Anterior cingulate cortex (tissue), 58 donors: ENCODE measurements at places on chromosomes 11 and 22.

GRCh38 chr22:48523761-48524160 is 1303.9 kb downstream of the BRD1 start:
- no peak for DNase-seq

DNA sequence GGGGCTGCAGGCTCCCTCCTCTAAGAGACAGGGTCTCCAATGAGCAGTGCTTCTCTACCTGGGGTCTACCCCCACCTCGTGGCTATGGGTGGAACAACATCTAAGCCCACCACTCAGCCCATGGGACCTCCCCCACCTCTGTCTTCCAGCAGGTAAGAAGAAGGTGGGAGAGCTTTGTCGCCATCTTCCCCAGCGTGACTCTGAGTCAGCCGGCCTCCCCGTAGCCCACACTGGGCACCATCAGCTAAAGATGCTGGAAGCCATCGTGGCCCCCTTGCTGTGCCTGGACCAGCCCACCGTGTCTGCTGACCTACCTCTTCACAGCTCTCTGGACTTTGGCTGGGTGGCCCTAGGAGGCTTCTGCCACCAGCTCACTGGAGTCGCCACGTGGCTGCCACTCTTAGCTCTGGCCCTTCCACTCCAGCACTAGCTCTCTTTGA is 944 bp downstream of the C11orf86 start:
- no peak for DNase-seq

DNA sequence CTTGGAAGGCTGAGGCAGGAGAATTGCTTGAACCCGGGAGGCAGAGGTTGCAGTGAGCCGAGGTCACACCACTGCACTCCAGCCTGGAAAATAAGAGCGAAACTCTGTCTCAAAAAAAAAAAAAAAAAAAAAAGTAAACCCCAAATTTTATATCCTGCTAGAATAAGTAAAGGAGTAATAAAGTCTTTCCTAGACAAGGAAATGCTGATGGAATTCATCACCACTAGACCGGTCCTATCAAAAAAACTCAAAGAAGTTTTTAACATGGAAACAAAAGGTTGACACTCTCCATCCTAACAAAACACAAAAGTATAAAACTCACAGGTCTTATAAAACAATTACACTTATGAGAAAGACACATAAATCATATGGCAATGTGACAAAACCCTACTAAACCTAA is 213.9 kb downstream of the SBF2 start:
- no peak for DNase-seq

- no peak for DNase-seq
Observed at GRCh38 chr22:43739851-43740379, 72.2 kb downstream of the EFCAB6 start.

DNA sequence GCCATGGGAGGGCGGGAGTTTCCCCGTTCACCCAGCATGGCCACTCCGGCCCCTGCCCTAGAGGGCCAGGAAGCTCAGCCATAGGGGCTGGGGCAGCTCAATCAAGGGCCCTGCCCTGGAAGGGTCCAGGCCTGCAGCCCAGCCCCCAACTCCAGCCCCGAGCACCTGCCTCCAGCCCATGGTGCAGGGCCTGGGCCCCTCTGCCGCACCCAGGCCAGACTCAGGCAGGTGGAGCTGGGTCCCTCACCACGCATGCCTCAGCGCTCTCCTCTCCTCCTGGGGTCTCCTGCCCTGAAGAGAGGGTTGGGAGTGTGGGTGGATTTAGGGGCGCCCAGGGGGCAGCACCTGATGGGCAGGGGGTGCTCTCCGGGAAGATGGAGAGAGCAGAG is 13.1 kb downstream of the MLC1 start:
- no peak for DNase-seq

DNA sequence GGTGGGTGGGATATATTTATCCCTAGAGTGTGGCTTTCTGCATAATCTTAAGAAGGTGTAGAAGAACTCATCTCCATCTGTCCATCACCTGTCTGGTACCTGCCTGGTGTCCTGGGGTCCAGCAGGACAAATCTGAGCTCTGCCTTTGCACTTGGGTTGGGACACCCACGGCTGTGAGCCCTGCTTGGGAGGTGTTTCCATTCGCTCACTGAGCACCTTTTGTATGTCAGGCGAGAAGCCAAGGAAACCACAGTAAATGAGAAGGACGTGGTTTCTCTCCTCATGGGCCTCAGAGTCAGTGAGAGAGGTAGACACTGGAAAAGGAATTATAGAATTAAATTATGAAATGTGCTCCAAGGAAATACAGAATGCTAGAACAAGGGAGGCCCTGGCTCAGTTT is 555.9 kb downstream of the MIAT start:
- no peak for DNase-seq

GRCh38 chr11:31050061-31050765 is 319.3 kb downstream of the DCDC1 start:
- no peak for DNase-seq

DNA sequence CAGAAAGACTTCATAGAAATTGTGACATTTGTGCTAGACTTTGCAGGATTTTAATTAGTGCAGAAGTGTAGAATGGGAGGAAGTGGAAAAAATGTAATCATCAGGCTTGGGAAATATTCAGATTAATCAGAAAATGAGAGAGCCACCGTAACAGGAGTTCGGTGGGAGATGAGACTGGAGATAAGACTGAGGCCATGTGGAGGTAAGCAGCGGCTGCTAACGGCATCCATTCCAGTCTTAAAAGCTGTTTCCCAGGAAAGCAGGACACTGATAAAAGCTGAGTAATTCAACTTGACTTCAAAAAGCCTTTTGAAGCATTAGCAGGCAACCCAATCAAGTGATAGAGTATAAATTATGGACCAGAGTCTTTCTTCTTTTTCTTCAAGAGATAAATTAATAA is 369.9 kb downstream of the LUZP2 start:
- no peak for DNase-seq

GRCh38 chr22:43474161-43475101 is 62.6 kb downstream of the MPPED1 start:
- DNase-seq = no peak

- no peak for DNase-seq
Observed at GRCh38 chr22:18069041-18069440, 8.7 kb upstream of the PEX26 start.

DNA sequence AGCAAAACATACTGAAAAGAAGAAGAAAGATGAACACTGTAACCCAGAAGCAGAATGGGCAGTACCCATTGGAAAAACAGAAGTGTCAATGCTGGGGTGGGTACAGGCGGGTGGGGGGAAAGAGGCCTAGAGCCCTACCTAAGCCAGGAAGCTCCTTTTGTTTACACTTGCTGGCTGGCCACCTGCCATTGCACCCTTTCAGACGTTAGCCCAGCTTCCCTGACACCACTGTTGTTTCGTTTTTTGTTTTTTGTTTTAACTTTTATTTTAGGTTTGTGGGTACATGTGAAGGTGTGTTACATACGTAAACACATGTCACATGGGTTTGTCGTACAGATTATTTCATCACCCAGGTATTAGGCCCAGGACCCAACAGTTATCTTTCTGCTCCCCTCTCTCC is 55.4 kb downstream of the PLEKHA7 start:
- DNase-seq = no peak

GRCh38 chr11:128279866-128280265 is 307.5 kb downstream of the ETS1 start:
- DNase-seq = no peak

GRCh38 chr22:28774378-28774777 is 1.9 kb downstream of the CCDC117 start:
- DNase-seq = no peak

- DNase-seq = no peak
Observed at GRCh38 chr11:2779499-2779980, 79.7 kb upstream of the KCNQ1OT1 start.

- DNase-seq = no peak
Observed at GRCh38 chr22:50739279-50739691, 1.3 kb downstream of the ACR start.

GRCh38 chr11:6544921-6545850 is 48.1 kb downstream of the DNHD1 start:
- DNase-seq = no peak

DNA sequence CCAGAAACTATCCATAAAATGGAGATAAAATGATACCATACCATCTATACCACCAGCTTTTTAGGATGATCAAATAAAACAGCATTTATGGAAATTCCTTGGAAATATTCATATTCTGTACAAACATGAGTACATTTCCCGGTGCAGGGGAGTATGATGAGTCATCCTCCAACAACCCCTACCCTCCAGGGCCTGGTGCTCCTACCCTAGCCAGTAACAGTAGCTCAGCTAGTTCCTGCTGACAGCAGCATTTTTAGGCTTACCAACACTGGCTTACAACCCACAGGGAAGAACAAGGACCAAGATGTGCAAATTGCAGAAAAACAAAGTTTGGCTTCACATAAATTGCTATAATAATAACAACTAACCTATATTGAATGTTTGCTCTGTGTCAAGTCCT is 406.2 kb upstream of the CADM1 start:
- no peak for DNase-seq

DNA sequence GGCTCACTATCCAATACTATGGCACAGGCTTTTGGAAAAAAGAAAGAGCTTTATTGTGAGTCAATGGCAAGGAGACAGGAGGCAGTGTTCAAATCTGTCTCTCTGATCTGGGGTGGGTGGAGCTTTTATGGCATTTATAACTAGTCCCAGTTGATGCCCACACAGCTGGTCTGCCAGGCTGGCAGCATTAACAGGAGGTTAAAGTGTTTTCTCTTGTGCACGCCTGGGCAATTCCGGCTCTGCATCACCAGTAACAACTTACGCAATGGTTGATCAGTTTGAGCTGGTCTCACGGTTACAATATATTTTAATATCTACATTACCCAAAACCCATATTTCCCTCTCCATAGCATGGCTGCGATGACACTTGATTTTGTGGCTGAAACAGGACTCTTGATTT is 15.1 kb upstream of the SMIM38 start:
- DNase-seq = no peak

DNA sequence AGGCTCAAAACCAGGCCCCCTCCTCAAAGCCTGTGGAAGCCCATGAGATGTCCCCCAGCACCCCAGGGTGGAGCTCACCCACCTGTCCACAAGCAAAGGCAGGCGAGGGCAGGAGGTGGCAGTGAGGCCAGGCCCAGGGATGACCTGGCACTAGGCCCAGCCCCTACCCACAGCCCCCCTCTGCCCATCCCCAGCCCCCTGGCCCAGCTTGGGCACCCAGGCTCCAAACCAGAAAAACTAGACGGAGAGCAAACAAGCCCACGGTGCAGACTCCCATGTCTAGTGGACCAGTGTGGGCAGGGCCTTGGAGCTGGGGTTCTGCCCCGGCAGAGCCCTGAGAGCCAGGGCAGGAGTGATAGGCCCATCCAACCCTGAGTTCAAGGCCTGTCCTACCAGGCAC is 16.9 kb upstream of the TBX1 start:
- no peak for DNase-seq

DNA sequence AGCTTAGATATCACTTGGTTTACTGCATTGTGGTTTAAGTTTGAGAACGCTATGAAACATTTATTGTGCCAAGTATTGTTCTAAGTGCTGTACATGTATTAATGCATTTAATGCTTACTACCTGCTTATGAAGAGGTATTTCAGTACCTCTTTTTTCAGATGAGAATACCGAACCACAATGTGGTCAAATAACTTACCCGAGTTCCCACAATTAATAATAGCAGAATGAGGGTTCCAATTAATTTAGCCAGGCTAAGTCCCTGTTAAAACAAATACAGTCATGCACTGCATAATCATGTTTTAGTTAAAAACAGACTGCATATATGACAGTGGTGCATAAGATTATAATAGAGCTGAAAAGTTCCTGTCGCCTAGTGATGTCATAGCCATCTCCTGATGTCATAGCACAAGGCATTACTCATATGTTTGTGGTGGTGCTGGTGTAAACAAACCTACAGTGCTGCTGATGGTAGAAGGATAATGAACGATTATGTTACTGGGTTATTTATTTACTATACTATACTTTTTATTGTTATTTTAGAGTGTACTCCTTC is 4.3 kb downstream of the ZC3H12C start:
- no peak for DNase-seq

DNA sequence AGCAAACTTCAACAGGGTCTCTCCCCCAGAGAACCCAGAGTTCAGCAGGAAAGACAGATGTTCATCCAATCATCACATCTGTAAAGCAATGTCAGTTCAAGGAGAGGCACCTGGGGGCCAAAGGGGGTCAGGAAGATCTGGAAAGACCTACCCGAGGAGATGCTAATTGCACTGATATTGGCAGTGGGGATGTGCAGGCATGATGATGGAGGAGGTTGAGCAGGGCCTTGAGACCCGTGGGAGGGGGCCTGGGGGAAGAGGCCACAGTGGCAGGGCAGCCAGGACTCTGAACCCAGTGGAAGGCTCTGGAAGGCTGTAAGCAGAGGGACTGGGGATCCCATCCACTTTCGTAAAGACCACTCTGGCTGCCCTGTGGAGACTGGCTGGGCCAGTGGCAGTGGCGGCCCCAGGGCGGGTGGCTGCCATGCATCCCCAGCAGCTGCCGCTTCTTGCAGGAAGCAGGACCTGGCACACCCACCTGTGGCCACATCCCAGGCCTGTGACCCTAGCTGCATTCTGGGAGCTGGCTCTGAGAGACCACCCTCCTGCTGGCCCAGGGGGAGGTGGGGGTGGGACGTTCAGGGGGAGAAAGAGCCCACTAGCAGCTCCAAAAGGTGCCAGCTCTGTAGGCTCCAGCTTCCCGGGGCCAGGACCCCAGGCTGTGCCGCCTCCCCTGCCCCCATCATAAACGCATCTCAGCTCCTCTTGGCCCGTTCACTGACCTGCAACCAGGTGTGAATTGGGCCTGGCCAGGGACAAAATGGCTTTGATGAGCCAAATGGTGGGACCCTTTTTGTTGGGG is 59.9 kb upstream of the FGF3 start:
- DNase-seq = no peak

DNA sequence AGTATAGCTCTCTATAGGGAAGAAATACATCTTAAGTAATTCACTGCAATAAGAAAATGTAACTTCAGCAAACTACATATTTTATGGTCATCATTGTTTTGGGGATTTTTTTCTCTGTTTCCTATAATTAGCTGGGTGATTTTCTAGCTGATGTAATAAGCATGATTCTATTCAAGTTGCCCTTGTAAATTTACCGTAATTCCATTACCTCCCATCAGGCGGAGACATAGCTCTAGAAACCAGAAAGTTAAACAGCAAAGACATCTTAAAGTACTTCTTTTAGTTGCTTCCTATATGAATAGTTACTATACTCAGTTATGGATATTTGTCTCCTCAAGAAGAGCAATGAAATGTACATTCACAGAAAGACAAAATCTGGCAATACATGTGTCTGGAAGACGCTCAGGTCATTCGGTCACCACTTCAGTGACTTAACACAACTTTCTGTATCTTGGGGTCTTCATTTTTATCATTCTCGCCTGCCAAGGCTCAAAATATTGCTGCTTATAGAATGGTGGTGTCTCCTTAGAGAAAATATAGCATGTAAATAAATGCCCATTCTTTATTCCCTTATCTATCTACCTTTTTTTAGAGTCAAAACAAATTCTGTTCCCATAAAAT is 239.9 kb upstream of the ZC3H12C start:
- no peak for DNase-seq

DNA sequence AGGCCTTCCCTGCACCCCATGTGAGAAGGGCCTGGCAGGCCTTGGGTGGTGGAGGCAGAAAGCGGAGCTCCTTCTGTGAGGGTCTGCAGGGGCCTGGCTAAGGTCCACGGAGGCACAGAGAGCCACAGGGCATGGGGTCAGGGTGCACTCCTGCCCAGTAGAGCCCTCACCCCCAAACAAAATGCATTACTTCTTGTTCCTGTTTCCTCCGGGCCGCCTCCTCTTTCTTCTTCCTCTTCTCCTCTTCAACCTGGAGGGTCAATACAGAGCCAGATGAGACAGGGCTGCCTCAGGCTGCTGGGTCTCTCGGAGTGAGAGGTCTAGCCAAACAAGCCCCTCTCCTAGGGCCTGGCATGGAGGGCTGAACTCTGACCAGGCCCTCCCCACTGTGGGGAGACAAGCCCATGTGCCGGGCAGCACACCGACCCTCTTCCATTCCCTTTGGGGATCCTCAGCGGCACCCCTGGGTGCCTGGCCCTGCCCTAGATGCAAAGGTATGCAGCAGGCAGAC is 10.3 kb upstream of the NAP1L4 start:
- DNase-seq = no peak
